Daoy (cell line): ENCODE measurements at places on chromosomes 2 and 18. TPM values are rescaled to one million over a fixed set of nuclear protein-coding genes. Genes with fewer than 3 reads are reported as not detected.

Gene PROKR1
- 0.06 TPM in 1 of 2 replicates, not detected in the other for total RNA-seq

DNA sequence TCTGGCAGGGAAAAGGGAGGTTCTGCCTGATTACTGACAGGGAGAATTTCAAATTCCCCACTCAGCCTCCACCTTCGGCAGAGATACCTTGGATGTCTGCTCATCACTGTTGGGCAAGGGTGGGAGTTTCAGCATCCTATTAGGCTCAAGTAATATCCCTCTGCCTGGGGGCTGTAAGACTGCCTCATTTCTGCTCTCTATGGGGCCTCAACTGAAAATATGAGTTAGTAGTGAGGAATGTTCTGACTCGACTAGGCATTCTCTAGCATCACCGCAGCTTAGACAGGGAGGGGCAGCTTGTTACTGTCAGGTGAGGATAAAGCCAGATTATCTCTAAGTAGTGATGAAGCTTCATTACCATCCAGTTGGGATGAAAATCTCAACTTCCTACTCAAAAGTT lies 87.7 kb upstream of the LRP1B start:
- no peak for DNase-seq

Gene SCN7A
- total RNA-seq: not detected in 2 replicates

DNA sequence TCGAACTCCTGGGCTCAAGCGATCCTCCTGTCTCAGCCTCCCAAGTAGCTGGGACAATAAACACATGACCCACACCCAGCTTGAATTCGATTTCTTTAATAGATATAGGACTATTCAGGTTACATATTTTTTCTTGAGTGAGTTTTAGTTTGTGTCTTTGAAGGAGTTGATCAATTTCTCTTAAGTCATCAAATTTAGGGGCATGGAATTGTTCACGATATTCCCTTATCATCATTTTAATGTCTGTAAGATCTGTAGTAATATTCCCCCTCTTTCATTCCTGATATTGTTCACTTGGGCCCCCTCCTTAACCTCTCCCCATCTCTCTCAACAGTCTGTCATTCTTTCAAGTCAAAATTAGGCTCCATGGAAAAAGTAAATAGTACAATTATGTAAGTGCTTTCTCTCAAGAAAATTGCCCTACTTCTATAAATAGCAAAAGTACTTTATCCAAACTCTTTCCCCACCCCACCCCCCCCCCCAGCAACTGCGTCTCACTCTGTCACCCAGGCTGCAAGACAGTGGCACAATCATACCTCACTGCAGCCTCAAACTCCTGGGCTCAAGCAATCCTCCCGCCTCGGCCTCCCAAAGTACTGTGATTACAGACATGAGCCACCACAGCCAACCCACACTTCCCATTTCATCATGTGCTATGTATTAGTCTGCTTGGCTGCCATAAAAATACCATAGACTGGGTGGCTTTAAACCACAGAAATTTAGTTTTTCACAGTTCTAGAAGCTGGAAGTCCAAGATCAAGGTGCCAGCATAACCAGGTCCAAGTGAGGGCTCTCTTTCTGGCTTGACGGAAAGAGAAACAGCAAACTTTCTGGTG lies 20.1 kb downstream of the WDR33 start:
- no peak for DNase-seq

- no peak for DNase-seq
Observed at GRCh38 chr2:96534701-96535181, 1.8 kb upstream of the ARID5A start.

Gene MARCHF4
- 4.1 and 4.8 TPM in 2 replicates for total RNA-seq

- no peak for DNase-seq
Observed at GRCh38 chr18:62200121-62200914, 13.3 kb downstream of the RELCH start.
